Activated naive CD8-positive, alpha-beta T cell treated with anti-CD3 and anti-CD28 coated beads, Interleukin-2, amount 10 ng/mL, durations not matched to agents 7 days and 5 days (primary cell): ENCODE measurements at places on chromosomes 1 and 21.

DNA sequence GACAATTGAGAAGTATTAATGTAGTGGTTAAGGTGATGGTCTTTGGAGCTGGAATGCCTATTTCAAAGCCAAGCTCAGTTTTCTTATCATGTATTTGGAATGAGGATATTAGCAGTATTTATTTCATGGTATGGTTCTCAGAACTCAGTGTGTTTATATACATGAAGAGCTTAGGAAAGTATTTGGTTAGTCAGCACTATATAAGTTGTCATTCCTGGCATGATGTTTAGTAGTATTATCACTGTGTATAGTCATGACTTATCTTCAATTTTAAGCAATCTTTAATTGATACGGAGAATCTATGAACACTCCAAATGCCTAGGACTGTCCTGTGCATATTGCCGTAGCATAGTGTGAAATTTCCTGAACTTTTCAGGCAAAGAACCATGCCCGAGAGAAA lies 501.9 kb upstream of the USP24 start:
- no peak for DNase-seq

- no peak for DNase-seq
Observed at GRCh38 chr1:20507248-20507563, 745 bp downstream of the MUL1 start.

DNA sequence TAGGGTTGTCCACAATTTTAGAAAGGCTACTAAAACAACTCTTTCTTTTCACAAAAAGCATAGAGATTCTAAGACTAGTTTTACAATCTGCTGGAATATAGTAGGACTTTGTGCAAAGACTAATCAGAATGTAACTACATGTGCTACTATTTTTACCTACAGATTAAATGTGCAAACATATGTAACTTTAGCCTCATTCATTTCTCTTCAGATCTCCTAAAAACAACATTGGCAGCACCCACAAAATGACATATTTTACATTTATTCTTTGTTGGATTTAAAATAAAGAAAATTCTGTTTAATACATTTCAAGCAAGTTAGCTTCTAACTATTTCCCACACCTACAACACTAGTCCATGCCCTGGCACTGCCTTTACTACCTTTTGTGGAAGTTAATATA lies 292.2 kb downstream of the AKT3 start:
- DNase-seq, result no peak

GRCh38 chr1:184556665-184557064 lies 169.8 kb downstream of the C1orf21 start:
- no peak for DNase-seq

GRCh38 chr1:225483818-225484656 lies 56.2 kb upstream of the LBR start:
- no peak for DNase-seq

DNA sequence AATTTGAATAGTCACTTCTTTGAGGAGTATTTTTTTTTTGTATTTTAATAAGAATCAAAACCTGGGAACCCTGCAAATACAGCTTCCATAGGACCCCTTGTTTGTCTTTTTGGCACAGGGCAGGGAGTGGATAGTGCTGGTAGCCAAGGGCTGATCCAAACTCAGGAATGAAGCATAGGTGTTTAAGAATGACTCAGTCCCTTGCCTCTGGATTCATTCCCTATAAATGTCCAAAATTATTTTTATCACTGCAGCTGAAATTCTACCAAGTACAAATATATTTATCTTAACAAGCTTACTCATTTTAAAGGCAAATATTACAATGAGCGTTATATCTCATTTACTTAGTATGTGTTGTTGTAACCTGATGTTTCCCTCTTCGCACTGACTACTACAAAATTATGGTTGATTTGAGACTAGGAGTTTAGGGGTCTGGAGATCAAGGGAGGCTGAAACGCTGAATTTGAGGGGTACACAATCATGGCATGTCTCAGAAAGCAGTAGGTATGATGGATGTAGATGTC lies 278.6 kb upstream of the LYPLAL1 start:
- DNase-seq, result no peak

- DNase-seq, result no peak
Observed at GRCh38 chr1:212291505-212292134, 6.4 kb downstream of the PPP2R5A start.

DNA sequence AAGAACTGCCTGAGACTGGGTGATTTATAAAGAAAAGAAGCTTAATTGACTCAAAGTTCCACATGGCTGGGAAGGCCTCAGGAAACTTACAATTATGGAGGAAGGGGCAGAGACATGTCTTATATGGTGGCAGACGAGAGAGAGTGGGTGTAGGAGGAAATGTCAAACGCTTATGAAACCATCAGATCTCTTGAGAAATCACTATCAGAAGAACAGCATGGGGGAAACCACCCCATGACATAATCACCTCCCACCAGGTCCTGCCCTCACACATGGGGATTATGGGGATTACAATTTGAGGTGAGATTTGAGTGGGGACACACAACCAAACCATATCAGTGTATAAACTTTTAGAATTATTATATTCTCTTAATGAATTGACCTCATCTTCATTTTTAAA lies 335.9 kb upstream of the DPYD start:
- no peak for DNase-seq

DNA sequence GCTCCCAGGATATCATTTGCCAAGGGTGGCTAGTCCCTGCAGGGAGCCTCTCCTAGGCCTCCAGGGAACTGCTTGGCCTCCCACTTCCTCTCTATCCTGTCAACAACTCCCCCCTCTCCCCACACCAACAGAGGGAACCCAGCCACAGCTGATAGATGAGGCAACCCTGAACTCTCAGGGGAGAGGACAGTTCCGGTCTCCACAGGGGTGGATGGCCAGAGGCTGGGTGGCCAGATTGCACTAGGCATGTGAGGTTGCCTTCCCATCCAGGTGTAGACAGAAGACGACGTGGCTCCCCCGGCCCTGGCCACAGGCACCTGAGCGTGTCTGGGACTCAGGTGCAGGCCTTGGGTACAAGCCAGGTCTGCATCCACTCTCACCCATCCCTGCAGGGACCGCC lies 53.3 kb downstream of the TOR1AIP2 start:
- DNase-seq, result no peak

GRCh38 chr1:15732686-15733081 lies 3.4 kb upstream of the SLC25A34 start:
- no peak for DNase-seq

DNA sequence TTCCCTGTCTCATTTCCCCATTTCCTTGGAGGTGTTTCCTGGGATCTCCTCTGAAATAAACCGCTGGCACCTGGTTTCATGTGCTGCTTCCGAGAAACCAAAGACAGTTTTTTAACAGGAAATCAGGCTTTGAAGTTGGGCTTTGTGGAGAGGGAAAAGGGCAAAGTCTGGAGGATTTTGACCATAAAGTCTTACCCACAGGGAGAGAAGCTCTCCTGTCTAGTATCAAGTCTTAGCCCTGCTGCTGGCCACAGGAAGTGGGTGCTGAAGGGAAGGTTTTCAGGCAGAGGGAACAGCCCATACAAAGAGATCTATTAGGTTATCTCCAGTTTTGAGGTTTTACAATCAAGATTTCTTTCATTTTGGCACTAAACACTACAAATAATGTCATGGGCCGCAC lies 29.3 kb downstream of the SLC5A9 start:
- no peak for DNase-seq

DNA sequence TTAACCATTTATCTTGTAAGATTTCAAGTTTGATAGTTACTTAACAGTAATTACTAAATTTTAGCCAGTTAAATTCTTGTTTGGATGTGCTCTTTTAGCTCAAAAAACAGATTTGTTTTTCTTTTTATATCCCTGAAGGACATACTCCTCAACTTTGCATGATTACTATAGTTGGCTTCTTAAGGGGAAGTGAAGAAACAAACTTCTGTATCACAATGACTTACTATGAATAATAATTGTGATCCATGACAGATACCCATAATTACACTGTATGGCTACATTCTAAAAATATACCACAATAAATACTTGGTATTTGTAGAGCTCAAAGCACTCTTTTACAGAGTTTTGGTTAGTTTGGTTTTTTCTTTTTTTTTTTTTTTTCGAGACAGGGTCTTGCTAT lies 55.8 kb downstream of the IARS2 start:
- no peak for DNase-seq

- DNase-seq, result no peak
Observed at GRCh38 chr1:205630241-205630640, 1.6 kb downstream of the ELK4 start.

DNA sequence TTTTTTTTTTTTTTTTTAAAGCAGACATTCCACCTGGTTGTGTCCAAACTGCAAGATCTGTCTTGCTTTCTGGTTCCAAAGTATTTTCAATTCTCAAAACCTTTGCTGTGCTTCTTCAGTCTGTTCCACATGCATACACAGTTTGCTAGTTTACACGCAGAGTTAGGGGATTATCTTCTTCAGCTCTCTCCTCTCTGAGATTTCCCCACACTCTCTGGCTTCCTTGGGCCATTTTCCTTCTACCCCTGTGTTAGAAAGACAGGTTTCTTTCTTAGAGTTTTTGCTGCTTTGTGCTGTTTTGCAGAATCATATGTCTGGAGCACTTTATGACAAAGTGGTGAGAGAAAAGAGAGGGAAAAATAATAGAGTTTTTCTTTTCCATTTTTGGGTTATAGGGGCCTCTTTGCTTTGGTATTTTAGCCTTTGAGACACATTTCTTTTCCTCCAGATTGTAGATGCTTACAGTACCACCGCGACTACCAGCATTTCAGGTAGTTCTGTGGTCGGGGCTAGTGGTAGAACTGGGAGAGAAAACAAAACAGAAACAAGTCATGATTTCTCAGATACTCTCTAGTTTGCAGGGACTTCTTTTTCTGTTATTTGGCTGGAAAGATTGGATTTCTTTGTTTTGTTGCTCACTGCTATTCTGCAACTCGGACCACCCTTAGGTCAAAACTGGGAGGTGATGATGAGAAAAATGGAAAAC lies 66.3 kb downstream of the RABGAP1L start:
- no peak for DNase-seq
